ENCODE measurements at places on chromosomes 3 and 15.

GRCh38 chr15:43370310-43370974 is 401 bp downstream of the ZSCAN29 start:
- DNase-seq: peak; percentile 11

GRCh38 chr3:66661628-66662027 is 160.8 kb upstream of the LRIG1 start:
- no peak for DNase-seq

DNA sequence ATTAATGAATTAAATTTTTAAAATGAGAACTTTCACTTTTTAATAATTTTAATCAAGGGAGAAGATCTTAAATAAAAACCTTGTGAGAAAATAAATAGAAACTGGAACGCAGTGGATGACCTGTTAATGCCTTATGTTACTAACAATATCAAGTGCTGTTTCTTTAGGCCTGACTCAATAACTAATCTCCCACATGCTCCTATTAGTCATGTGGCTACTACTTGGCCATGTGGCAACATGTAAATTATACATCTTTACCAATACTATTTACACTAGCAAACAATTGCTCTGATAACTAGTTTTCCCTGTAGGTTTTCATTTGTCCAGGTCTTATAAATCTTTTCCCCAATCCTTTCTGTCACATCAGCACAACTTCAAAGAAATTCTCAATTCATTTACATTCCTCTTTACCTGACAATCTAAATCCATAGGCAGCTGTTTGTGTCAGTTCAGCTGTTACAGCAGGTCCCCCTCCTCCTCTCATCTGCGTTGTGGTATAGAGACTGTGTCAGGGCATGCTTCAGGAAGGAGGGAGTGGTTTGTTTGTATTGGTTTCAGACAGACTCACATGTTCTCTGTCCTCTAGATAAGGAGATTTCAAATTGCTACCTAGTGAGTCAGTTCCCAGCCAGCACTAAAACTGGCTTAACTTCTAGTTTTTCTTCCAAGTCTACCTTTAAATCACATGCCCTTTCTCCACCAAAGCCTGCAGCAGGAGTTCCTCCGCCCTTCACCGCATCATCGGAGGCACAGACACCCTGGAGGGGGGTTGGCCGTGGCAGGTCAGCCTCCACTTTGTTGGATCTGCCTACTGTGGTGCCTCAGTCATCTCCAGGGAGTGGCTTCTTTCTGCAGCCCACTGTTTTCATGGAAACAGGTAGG is 11.3 kb upstream of the C3orf52 start:
- DNase-seq: peak; percentile 51

- no peak for DNase-seq
Observed at GRCh38 chr3:151276038-151276686, 2.2 kb downstream of the P2RY14 start.

- DNase-seq: no peak
Observed at GRCh38 chr3:69342074-69342473, 43.8 kb downstream of the FRMD4B start.

- no peak for DNase-seq
Observed at GRCh38 chr15:100869151-100869999, 10.3 kb upstream of the ALDH1A3 start.

DNA sequence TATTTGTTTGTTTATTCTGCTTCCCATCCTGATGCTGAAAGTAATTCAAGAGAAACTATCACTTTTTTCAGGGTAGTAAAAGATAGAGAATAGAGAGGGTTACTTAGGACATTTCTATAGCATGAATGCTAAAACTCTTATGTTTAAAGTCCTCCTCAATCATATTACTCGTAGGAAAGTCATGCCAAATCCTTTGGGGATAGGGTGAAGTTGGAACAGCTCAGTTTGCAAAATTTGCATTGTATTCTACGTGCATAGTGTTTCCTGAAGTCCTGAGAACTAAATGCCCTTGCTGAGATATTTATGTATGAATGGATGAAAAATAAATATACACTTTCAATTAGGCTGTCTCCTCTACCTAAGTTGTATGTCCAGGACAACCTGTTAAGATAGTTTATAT is 14.6 kb downstream of the PLSCR5 start:
- DNase-seq: peak; percentile 7

GRCh38 chr15:85289677-85290365 is 90.6 kb upstream of the AKAP13 start:
- DNase-seq: peak; percentile 60

DNA sequence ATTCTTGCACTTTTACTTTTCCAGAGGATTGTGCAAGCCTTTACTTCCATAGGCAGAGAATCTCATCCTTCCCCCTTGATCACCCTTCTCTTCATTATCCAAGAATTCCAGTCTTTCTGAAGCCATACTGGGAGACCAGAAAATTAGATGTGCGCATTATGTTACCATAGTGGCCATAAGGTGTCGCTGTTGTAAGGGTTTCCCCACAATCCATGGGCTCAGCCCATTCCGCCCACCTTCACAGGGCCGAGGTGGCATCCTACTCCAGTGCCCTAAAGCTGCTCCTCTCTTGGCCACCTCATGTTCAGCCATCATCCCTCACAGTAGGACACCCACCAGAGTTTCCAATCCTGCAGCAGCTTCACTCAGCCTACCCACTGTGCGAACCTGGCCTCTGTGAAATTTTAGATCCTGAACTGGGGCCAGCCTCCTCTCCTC is 35.0 kb downstream of the CTSH start:
- DNase-seq: peak; percentile 71

GRCh38 chr15:40594429-40594836 is 384 bp downstream of the KNL1 start:
- DNase-seq: peak; percentile 58
